ENCODE measurements at places on chromosomes 7 and 10.

DNA sequence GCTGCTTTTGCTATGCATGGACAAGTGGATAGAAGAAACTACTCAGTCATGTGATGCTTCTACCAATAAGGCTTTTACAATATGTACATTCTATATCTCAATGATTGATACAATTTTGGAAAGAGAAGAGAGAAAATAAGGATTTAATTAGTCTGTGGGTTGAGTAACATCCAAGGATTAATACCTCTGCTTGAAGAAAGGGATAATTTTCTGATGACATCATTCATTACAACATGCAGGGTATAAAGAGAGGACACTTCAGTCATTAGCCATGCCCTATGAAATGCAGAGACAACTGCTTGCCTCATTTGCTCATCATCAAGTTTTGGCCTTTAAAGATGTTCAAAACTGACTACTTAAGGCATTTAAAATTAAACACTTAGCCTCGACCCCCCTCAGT lies 237.3 kb downstream of the AHR start:
- no peak for DNase-seq

DNA sequence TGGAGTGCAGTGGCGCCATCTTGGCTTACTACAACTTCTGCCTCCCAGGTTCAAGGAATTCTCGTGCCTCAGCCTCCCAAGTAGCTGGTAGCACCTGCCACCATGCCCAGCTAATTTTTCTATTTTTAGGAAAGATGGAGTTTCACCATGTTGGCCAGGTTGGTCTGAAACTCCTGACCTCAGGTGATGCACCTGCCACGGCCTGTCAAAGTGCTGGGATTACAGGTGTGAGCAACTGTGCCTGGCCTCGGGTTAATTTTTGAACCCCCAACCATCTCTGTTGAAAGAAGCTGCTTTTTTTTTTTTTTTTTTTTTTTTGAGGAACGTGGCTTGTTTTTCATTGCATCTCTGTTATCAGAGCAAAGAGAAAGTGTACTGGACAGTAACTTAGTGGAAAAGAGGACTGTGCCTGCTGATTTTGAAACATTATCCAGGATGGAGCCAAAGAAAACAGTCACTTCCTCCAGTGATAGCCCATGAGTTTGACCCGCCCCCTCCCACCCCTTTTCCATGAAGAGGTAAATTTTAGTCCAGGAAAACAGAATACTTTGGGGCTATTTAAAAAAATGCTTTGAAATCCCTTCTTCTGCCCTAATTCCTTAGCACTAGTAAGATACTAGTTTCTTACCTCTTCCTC lies 38.3 kb downstream of the WBP1L start:
- DNase-seq = no peak

- DNase-seq = no peak
Measured at GRCh38 chr7:17462131-17462631, 163.7 kb downstream of the AHR start.

- DNase-seq = no peak
Measured at GRCh38 chr7:2821842-2822507, 22.1 kb downstream of the GNA12 start.

GRCh38 chr7:133945497-133945896 lies 181.6 kb upstream of the LRGUK start:
- DNase-seq = no peak

DNA sequence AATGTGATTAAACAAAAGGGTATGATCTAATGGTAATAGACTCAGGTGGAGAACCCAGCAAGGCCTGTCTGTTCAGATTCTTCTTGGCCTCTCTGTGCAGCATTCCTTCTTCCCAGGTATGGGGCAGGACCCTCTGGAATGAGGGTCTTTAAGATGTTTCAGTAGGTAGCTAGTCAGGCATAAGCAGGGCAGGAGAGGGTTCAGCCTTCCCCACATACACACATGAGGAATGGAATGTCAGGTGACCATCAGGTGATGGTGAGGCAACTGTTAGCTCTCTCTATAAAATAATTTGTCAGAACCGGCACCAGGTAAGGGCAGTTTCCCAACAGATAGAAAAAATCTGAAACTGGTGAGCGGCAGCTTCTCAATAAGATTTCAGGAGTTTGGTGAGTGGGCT lies 222.3 kb upstream of the PHYHIPL start:
- DNase-seq = no peak

- no peak for DNase-seq
Measured at GRCh38 chr7:42739638-42740037, 172.2 kb downstream of the C7orf25 start.

DNA sequence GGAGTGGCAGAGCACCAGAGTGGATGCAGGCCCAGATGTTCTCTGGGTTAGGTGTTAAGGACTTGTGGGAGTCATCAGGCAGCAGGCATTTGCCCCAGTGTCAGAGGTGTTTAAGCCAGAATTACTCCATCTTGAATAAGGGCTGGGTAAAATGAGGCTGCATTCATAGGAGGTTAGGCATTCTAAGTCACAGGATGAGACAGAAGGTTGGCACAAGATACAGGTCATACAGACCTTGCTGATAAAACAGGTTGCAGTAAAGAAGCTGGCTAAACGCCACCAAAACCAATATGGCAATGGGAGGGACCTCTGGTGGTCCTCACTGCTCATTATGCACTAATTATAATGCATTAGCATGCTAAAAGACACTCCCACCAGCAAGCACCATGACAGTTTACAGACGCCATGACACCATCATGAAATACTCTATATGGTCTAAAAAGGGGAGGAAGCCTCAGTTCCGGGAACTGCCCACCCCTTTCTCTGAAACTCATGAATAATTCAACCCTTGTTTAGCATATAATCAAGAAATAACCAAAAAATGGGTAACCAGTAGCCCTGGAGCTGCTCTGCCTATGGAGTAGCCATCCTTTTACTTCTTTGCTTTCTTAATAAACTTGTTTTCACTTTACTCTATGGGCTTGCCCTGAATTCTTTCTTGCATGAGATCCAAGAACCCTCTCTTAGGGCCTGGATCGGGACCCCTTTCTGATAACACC lies 882 bp upstream of the LRRC61 start:
- DNase-seq = peak; percentile 86

- no peak for DNase-seq
Measured at GRCh38 chr7:3175285-3175902, 125.7 kb upstream of the SDK1 start.

DNA sequence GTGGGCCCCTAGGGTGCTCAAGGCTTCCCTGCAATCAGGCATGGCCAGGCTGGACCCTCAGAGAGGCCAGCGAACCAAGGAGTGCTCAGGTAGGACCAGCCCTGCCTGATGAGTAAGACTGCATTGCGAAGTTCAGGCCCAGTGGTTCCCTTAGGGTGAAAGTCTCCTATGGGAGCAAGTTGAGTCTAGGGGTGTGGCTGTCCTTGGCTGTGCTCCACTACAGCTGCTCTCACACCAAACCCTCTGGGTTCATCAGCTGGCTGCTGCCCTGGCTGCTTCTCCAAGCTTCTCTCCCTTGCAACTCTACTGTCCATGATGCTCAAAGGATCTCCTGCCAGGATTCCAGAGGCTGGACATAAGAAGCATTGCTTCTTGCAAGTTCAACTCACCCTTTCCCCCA lies 18.7 kb downstream of the FAM25A start:
- no peak for DNase-seq

Data from stimulated activated effector memory CD8-positive, alpha-beta T cell treated with anti-CD3 and anti-CD28 coated beads, Interleukin-12 subunit alpha, Interleukin-12 subunit beta, amount 100 ng/mL, for 72 hours (primary cell).